ENCODE measurements at places on chromosomes 1 and 21. TPM values are rescaled to one million over a fixed set of nuclear protein-coding genes. Genes with fewer than 3 reads are reported as not detected.

DNA sequence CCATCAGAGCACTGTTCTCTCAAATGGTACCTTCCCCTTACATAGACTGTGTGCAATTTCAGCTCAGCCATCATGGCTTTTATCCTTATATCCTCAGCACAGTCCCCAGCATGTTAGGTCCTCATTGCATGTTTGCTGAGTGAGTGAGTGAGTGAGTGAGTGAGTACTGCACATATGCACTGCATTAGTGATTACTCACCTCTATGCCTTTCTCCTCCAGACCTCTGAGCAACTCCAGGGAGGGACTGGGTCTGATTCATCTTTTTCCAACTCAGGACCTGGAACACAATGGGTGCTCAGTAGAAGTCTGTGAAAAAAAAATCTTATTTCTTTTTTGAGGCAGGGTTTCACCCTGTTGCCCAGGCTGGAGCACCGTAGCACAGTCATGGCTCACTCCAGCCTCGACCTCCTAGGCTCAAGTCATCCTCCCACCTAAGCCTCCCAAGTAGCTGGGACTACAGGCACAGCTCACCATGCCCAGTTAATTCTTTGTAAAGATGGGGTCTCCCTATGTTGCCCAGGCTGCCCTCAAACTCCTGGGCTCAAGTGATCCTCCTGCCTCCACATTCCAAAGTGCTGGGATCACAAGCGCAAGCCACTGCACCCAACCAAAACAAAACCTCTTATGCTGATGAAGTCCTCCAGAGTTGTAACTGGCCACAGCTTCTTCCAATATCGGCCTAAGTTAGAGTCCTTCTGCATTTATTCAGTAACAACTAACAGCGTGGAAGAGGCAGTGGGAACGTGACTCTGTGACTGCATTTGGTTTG, 23.7 kb downstream of the RNU5D-1 start:
- peaks cover 21% of the 10 kb centered on the region for H3K4me1 ChIP-seq
- H3K27me3 ChIP-seq: peaks cover 5% of the 10 kb centered on the region
- no peak overlapping the region for H3K4me3 ChIP-seq
- DNase-seq: no peak

DNA sequence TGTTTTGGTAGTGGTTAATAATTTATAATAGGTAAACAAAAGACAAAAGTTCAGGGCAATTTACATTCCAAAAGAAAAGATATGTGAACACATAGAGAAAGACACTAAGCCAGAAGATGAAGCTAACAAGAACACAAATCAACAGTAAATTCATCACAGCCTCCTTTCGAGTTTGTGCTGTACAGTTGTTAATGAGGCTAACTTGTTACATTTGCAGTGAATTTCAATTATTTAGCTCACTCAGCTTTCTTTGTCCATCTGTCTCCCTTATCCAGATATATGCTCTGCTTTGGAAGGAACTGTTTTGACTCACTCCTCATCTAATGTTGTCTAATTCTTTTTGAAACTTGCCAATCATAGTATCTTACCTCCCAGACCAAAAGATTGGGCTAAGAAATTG, 423.3 kb upstream of the OLFM3 start:
- no peaks in the 10 kb centered on the region for H3K4me1 ChIP-seq
- no peak overlapping the region for H3K27ac ChIP-seq
- no peak for DNase-seq

- peaks cover 21% of the 10 kb centered on the region for H3K36me3 ChIP-seq
- no peak for DNase-seq
- peaks cover 63% of the 10 kb centered on the region for H3K4me1 ChIP-seq
- peak overlapping the region; percentile 72 for H3K27ac ChIP-seq
- peak overlapping the region; percentile 54 for H3K4me3 ChIP-seq
- H3K27me3 ChIP-seq: no peaks in the 10 kb centered on the region
These were observed 7.4 kb downstream of the H3-3A start for GRCh38 chr1:226069811-226070489.

Gene DPT
- total RNA-seq: not detected

Gene DIRAS3
- total RNA-seq: 0.72 TPM

All from activated T-cell treated with anti-CD3 and anti-CD28 coated beads, Interleukin-2, amount 50 U/mL, for 72 hours (primary cell).